Lung (tissue), 17 donors: ENCODE measurements at places on chromosomes 13 and 19. TPM values are rescaled to one million over a fixed set of nuclear protein-coding genes. Genes with fewer than 3 reads are reported as not detected.
A peak's percentile ranks its signal among the peaks of the same experiment; 100 is the strongest.

Gene RYR1
- total RNA-seq = 2.9 TPM

Gene ZNF415
- total RNA-seq = 4.5 TPM

Gene PRODH2
- total RNA-seq = not detected

DNA sequence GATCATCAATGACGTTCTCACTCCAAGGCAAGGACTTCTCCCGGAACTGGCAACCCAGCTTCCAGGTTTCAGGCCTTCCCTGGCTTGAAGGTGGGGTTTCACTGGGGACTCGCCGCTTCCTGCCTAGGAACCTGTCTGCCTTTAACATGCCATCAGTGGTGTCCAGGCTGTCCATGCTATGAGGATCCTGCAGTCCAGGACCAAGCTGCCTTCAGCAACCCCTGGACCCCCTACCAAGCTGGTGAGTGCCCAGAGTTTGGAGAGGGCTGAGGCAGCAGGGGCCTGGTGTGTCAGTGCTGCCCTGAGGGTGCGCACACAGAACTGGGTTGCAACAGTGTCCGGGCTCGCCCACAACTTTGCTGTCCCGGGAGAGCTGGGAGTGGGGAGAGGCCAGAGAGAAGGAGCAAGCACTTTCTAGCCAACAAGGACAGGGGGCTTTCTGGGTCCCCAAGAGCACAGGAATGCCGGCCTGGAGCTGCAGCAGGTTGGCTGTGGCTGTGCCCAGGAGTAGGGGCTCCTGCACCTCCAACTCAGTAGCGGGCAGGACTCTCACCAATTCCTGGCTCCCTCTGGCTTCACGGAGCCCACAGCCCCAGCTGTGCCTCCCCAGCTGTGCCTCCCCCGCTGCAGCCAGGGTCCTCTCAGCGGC is 1563.2 kb upstream of the MIR17HG start:
- no peak for DNase-seq

DNA sequence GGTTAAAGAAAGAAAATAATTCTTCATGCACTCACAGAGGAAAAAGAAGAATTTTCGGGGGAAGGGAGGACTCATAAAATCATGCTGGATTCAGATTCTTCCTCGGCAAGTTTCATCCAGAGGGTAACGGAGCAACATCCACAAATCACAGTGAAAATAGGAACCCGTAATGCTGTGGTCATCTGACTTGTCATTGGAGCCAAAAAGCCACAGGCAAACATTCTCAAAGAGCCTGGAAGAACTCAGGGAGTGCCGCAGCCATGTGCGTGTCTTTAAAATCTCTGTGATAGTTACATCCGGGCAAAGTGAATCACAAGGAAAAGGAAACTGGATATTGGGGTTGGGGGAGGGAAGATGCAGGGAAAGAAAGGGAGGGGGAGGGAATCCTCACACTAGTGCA is 33.0 kb upstream of the VSTM2B start:
- DNase-seq = peak; percentile 47

DNA sequence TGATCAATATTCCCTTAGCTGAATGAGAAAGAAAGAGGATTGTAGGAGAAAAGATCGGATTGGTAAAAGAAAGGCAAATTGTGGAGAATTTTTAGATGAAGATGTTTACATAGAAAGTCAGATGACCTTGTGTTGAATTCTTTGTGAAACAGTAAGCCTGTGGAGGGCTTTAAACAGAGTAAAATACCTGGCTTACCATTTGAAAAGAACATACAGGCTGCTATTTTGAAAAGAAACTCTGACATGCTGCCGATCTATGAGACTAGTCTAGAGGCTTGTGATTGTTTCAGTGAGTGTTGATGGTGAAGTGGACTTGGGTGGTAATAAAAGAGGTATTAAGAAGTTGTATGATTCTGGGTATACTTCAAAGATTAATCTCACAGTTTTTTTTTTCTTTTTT is 938.9 kb upstream of the PRR20A start:
- no peak for DNase-seq

GRCh38 chr19:622666-623065 is 10.7 kb downstream of the POLRMT start:
- DNase-seq = no peak

- no peak for DNase-seq
These were observed 184.2 kb downstream of the ABCC4 start for GRCh38 chr13:95117092-95117491.

DNA sequence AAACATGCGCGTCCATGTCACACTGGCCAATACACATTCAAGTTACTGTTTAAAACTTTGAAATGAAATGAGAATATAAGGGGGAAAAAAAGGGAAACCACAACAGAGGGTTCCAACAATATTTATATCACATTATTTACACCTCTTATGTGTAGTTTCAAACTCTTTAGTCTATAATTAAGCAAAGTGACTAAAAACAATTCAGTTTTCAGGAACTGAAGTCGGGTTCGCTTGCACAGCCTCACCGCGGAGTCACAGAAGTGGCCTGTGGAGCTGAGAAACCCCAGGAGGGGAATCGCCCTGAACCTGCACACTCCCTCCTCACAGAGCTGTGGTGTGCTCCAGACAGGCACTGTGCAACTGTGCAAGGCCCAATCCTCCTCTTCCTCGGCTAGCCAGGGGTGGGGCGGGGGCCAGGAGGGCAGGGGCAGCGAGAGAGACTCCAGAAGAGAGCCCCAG is 75.9 kb downstream of the STK24 start:
- DNase-seq = no peak

- peak; percentile 9 for DNase-seq
These were observed 13.3 kb downstream of the CAPN12 start for GRCh38 chr19:38730731-38731589.

GRCh38 chr13:31198519-31198918 is 1.3 kb upstream of the B3GLCT start:
- DNase-seq = no peak

DNA sequence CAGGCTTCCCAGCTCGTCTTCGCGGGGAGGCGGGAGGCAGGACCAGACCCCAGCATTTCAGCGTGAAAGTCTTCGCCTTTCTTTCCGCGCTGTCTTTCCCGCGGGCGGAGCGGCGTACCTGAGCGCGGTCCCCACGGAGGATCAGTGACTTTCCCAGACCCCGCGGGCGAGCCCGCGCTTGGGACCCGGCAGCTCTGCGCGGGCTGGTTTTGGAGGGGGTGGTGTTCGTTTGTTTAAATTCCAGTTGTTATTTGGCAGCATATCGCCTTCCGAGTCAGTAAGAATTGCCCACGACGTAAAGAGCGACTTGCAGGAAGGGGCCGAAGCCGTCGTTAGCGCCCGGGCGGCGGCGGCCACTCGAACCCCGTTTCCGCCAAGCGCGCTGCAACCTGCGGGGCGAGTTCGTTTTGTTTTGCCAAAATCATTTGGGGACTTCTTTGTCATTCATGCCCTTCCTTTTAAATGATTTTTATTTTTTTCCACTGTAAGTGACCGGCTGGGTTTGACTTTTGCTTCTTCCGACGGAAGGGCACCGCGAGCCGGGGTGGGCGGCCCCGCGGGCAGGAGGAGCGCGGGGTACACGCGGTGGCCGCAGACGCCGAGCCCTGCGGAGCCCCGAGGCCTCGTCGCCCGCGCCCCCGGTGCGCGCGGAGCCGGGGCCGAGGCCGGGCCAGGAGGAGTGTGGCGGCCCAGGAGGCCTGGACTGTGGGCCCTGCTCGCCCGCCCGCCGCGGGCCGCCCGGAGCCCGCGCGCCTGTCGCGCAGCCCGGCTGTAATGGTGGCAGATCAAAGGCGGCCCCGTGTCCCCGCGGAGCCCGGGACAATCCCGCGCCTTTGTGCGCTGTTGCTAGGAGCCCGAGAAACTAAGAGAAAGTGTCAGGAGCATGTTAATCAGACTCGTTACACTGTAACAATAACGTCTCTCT is 75.9 kb downstream of the ZIC5 start:
- DNase-seq = peak; percentile 60

- peak; percentile 94 for DNase-seq
These were observed at the start of gene CLN5 for GRCh38 chr13:76991796-76992547. Gene CLN5, plus strand, starts transcription at chr13:76992081. Its CDS starts 18 bp downstream, at chr13:76992099.

DNA sequence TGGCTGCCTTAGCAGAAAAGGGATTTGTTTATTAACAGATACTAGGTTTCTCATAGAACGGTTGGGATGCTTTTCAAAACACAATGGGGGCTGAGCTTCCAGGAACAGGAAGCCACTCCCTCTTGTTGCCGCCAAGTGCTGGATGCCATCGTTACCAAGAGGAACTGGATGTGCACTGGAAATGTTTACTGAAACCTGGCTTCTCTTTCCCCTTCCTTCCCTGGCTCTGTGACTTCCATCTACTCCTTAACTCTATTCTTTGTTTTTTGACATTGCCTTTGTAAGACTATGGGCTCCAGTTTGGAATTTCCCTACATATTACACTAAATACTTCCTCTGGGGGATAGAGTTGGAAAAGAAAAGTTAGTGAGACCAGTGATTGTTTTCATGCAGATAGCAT is 11.7 kb upstream of the KL start:
- DNase-seq = peak; percentile 67

DNA sequence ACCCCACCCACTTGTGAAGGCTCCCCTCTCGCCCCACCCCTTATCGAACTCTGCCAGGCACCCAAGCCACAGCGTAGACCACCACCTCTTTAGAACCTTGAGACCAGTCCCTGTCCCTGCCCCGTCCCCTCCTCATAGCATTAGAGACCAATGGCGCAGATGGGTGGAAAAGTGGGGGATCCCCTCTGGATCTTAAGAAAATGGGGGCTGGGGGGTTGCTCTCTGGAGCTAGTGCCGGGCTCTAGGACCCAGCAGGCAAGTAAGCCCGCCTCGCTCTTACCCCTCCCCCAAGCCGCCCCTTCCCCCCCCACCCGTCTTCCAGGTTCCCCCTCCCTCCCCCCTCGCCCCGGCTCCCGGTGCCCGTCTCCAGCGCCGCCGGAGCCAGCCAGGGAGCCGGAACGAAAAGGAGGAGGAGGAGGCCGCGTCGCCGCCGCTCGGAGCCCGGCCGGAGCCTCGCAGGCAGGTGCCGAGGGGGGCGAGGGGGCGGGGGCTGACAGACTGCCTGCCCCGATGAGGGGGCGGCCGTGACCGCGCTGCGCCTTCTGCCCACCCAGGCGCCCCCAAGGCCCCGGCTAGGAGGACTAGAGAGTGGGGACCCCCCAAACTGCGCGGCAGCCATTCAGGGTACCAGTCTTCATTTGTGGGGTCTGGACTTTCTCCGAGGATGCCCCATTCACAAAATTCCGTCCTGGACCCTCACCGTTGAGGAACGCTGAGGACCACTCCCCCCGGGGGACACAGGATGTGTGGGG is at the start of gene SPRED3:
SPRED3 (plus strand) TSS at position 349 of the 752 bp plus-strand sequence. CDS start 1,606 bp downstream, outside the sequence.
- peak; percentile 18 for DNase-seq
